NCI-H446 treated with DMSO at 0.1 percent for 48 hours (cell line): ENCODE measurements at places on chromosomes 5 and 9.
A peak's percentile ranks its signal among the peaks of the same experiment; 100 is the strongest.

DNA sequence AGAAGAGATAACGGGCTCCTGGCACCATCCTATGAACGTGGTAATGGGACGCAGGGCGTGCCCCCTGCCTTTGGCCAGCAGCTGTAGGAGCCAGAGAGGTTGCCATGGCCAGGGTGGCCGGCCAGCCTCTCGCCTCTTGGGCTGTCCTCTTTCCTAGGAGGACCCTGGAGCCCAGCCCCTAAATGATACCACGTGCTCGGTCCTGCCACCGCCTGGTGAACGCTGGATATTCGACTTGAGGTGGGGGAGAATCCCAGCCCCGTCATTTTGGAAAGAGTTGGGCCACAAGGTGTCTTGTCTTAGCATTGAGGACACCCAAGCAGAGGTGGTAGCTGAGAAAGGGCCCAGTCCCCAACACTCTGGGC lies 391 bp upstream of the NRG2 start:
- no peak for DNase-seq

DNA sequence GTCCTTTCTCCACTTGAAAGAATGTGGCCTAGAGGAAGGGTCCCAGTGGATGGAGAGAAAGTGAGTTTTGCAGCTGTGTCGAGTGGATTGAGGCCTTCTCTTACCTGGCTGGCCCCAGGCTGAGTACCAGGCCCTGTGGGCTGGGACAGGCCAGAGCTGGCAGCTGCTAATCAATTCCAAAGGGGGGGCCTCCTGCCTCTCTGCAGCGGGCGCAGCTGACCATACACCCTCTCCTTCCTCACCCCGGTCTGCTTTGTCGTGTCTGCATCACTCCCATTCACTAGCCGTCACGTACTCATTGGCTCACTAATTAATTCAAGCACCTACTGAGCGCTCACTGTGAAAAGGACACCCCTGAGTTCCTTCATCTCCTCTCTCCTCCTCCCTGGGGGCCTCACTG lies 58.4 kb upstream of the PITX1 start:
- no peak for DNase-seq

GRCh38 chr5:147732291-147732883 lies 50.1 kb downstream of the JAKMIP2 start:
- DNase-seq, result no peak

- no peak for DNase-seq
Measured at GRCh38 chr9:75039801-75040200, 11.7 kb upstream of the CARNMT1 start.

- no peak for DNase-seq
Measured at GRCh38 chr5:150781706-150782614, 3.4 kb downstream of the SMIM3 start.

- DNase-seq, result no peak
Measured at GRCh38 chr5:40134883-40135520, 544.7 kb upstream of the PTGER4 start.

DNA sequence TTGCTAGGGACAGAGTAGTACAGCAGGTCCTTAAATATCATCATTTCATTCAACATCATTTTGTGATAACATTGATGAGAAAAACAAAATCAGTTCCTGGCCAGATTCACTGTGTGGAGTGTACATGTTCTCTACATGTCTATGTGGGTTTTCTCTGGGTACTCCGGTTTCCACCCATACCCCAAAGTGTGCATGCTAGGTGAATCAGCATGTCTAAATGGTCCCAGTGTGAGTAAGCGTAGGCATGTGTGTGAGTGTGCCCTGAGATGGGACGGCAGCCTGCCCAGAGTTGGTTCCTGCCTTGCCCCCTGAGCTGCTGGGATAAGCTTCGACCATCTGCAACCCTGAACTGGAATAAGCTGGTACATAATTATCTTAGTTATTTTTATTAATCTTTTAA lies 16.5 kb upstream of the GLIS3 start:
- no peak for DNase-seq

GRCh38 chr9:81317223-81317622 lies 372.1 kb downstream of the TLE1 start:
- DNase-seq, result no peak

GRCh38 chr9:74512416-74512815 lies 15.3 kb downstream of the RORB start:
- no peak for DNase-seq

DNA sequence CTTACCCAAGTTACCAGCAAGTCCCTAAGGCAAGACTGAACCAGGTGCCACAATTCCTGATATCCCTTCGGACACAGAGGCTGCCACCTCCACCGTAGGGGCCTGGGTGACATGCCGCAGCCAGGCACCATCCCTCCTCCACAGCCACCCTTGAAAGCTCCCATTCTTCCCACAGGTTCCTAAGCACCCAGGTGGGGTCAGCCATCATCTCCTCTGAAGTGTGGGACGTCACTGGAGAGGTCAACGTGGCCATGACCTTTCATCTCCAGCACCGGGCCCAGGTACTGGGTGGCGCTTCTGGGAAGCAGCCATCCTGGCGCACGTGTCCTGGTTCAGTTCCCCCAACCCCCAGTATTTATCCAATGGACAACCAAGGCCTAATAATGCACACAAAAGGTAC lies 8.2 kb downstream of the ADGRD2 start:
- DNase-seq, result no peak

DNA sequence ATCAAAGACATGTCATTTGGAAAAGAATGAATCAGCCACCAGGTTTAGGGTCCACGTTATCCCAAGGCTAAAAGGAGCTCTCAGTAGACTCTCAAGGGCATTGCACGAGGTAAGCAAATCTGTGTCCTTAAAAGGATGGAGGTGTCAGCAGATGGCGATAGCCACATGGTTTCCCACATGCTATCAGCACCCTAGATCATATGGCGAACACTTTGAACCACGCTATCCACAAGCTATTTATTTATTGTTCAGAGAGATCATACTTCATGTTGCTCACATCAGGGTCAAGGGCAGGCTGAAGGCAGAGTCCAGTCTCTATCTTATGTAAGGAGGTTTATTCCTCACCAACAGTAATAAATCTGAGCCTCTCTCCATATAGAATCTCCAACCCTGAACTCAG lies 43.7 kb downstream of the CDH6 start:
- DNase-seq, result no peak

- no peak for DNase-seq
Measured at GRCh38 chr9:131236761-131237160, 39.5 kb downstream of the FAM78A start.

GRCh38 chr9:93452710-93453046 lies 703 bp downstream of the FAM120AOS start:
- no peak for DNase-seq

GRCh38 chr5:176788941-176789872 lies 21.2 kb upstream of the UNC5A start:
- no peak for DNase-seq

DNA sequence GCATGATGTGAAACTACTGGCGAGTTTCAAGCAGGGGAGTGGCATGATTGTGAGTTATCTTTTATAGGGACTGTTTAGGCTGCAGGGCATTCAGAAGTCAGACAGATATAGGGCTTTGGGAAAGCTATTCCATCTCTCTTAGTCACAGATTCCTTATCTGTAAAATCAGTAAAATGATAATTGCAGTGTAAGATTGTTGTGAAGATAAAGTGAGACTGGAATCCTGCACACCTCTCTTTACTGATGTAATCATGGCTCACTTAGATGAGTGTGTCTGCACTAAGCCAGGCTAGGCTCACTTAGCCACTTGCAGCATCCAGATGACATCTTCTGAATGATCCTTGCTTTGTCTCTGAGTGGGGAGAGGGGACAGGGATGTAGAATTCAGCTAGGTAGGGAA lies 81.8 kb upstream of the MAMDC2 start:
- no peak for DNase-seq

DNA sequence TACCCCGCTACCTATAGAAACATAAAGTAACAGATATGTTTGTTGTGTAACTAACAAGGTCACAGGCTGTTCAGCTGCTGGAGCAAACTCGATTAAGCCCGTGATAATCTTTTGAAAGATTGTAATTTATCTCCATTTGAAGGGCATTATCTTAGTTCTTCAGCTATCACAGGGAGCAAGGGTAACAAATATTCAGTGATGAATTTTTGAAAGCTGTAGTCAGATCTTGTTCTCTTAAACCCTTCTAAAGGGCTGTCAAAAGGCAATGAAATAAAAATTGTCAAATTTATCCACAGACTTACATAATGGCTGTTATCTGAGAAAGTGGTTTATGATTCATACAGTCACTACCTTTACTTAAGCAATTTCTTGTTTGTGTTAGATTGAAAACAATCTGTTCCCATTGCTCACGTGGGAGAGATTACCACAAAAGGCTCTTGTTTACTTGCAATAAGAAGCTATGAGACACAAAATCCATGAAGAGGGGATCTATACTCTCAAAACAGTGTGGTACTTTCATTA lies 78.3 kb upstream of the ZNF608 start:
- no peak for DNase-seq

DNA sequence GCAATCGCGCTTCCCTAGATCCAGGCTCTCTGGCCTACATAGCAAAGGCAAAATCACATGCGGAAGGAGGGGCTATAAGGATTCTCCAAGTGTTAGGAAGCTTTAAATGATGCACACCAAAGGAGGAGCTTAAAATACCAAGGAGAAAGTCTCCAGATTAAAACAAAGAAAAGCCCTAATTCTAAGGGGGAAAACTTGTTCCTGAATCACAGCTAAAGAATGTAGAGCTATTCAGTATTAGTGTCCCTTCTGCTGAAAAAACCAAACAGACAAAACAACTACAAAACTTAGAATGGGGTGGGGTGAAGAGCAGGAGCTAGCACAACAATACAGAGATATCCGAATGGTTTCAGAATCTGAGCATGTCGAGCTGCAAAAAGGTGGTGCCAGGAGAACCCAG lies 213.7 kb downstream of the DCP2 start:
- DNase-seq, result no peak

DNA sequence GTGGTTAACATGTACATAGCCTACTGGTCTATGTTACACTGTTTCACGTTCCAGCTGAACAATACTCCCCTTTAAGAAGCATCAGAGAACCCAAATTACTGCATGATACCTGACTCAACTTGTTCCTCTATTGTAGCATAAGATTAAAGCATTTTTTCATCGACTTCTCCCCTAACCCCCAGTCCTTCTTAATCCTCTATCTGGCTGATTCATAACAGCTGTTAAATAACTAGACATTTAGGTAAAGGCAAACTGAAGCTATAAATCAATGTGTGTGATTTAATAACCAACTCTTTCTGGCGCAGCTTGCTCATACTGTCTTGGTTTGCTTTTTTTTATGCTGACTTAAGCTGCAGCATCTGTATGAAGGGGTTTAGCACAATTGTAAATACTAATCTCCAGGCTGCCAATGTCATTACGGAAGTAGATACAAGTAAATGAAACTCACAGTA lies 94.2 kb upstream of the MTAP start:
- DNase-seq, result no peak

DNA sequence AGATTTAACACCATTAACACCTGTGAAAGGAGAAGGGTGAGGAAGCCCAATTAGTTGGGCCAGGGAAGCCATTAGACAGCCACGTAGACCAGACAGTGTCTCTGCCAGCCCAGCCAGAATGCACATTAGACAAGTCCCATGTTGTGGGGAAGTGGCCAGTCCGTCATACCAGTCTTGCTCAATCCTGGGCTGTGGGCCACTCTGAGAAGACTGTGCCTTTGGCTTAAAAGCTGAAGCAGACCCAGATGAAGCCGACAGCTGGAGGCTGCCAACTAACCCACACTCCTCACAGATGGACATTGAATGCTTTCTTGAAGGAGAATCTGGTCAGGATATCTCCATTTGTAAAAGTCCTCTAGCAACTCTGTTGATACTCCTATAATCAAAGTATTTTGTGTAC lies 128.5 kb downstream of the CHSY3 start:
- no peak for DNase-seq

DNA sequence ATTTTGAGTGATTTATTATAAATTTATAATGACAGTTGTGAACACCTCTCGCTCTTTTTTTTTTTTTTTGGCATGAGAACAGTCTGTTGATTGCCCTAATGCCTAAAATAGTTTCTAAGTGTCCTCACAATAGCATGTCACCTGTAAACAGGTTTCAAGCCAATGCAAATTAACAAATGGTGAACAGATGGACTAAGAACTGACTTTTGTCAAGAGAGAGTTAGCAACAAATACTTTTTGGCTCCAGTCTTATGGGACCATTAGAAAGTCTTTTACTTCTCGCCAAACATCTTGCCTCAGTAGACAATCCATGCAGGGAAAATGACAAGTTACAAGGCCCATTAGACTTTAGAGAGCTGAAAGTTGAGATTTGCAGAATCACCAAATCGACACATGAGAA lies 67.8 kb downstream of the MED27 start:
- peak; percentile 71 for DNase-seq

- DNase-seq, result no peak
Measured at GRCh38 chr5:50415912-50416311, 25.2 kb downstream of the EMB start.

- DNase-seq, result no peak
Measured at GRCh38 chr5:78726571-78726970, 78.0 kb upstream of the LHFPL2 start.

GRCh38 chr9:130345009-130345896 lies 79.7 kb downstream of the HMCN2 start:
- DNase-seq, result no peak

GRCh38 chr9:12718482-12719026 lies 25.4 kb downstream of the TYRP1 start:
- peak; percentile 90 for DNase-seq

GRCh38 chr5:77394064-77394715 lies 97.9 kb downstream of the WDR41 start:
- no peak for DNase-seq

- no peak for DNase-seq
Measured at GRCh38 chr9:13596383-13596970, 317.0 kb upstream of the MPDZ start.

DNA sequence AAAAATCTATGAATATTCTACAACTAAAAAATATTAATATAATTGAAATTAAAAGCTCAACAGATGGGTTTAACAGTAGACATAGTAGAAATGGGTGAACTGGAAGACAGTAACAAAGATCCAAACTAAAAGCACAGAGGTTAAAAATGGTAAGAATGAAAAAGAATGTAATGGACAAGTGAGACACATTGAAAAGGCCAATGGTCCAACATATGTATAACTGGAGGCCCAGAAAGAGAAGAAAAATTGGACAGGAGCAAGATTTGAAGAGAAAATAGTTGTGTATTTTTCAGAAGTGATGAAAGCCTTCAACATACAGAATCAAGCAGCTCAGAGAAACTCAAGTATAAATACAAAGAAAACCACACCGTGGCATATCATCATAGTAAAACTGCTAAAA lies 58.6 kb downstream of the PCDHGC5 start:
- no peak for DNase-seq
